Fibroblast of the conjunctiva (primary cell): ENCODE measurements at places on chromosomes 7 and 10.

- peak; percentile 67 for DNase-seq
Measured at GRCh38 chr7:19107356-19108146, 9.9 kb downstream of the TWIST1 start.

DNA sequence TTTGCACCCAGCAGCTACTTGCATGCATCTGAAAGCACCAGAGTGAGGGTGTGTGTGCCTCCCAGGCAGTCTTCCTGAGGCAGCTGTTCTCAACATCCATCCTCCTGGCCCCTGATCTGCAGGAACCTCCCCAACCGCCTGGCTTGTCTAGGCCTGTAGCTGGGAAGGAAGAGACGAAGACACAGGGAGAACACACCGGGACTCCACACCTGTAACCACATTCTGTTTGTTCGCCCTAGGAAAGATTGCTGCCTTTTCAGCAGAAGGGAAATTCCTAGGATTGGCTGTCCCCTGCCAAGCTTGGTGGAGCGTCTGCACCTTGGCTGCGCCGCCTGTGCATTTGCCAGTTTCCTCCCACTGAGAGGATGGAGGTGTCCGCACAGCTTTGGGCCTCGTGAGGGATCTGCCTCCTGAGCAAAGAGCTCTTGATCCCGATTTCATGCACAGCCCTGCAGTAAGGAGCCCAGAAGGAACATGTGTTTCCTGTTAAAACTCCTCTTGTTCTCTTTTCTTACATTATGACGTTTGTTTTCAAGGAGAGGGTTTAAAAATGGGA, 154.6 kb downstream of the TPST1 start:
- peak; percentile 31 for DNase-seq

GRCh38 chr7:74083117-74083876, at the start of gene LIMK1:
LIMK1 (plus strand) TSS chr7:74083804; CDS start chr7:74083991, 187 bp downstream.
- DNase-seq, result peak; percentile 50

GRCh38 chr7:81025360-81025759, 106.5 kb upstream of the SEMA3C start:
- no peak for DNase-seq

GRCh38 chr7:16846601-16847165, 35.1 kb downstream of the AGR3 start:
- no peak for DNase-seq

DNA sequence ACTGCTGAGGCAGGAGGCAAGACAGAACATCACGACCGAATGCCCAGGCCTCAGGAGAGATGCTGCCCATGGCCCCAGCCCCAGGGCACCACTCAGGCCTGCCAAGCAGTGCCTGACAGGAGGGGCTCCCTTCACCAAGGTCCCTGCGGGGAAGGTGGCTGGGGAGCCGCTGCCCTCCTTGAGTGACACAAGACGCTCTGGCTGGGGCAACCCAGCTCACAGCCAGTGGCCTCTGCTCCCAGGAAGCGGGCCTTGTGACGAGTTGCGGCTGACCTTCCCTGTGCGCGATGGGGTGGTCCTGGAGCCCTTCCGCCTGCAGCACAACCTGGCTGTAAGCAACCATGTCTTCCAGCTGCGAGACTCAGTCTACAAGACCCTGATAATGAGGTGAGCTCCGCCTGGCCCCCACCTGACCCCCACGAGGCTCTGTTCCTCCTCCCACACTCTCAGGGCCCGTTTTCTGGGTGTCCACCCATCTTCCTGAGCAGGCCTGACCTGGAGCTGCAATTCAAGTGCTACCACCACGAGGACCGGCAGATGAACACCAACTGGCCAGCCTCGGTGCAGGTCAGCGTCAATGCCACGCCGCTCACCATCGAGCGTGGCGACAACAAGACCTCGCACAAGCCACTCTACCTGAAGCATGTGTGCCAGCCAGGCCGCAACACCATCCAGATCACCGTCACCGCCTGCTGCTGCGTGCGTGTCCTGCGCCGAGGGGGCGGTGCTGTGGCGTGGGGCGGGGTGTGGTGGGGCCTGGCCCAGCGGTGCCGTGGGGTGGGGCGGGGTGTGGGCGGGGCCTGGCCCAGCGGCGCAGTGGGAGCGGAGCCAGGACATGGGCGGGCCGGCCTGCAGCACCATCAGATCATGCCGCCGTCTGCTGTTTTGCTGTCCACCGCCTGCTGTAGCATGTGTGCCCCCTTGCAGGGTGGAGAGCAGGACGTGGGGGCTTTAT, 12.8 kb downstream of the ZMIZ2 start:
- DNase-seq, result no peak

DNA sequence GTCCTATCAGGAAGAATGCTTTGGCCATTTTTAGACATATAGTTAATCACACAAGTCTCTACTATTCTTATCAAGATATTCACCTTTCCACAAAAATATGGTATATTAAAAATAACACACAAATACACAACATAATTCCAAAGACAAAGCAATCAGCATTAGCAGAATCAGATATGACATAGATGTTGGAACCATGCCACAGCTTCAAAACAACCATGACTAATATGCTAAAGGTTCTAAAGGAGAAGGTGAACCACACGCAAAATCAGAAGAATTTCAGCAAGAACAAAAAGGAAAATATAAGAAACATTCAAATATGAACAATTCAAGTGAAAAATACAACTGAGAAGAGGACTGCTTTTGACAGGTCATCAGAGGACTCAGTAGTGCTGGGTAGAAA, 670.2 kb upstream of the SORCS1 start:
- no peak for DNase-seq

GRCh38 chr7:9960460-9960859, 1013.2 kb upstream of the PHF14 start:
- DNase-seq, result no peak

DNA sequence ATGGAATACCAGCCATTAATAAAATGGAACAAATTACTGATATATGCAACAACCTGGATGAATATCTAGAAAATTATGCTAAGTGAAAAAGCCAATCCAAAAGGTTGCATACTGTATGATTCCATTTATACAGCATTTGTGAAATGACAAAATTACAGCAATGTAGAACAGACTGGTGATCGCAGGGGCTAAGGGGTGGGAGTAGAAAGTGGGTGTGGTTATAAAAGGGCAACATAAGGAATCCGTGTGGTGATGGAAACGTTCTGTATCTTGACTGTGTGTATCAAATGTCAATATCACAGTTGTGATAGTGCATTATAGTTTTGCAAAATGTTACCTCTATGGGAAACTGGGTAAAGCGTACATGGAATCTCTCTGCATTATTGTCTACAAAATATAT, 15.0 kb downstream of the CEP41 start:
- no peak for DNase-seq

DNA sequence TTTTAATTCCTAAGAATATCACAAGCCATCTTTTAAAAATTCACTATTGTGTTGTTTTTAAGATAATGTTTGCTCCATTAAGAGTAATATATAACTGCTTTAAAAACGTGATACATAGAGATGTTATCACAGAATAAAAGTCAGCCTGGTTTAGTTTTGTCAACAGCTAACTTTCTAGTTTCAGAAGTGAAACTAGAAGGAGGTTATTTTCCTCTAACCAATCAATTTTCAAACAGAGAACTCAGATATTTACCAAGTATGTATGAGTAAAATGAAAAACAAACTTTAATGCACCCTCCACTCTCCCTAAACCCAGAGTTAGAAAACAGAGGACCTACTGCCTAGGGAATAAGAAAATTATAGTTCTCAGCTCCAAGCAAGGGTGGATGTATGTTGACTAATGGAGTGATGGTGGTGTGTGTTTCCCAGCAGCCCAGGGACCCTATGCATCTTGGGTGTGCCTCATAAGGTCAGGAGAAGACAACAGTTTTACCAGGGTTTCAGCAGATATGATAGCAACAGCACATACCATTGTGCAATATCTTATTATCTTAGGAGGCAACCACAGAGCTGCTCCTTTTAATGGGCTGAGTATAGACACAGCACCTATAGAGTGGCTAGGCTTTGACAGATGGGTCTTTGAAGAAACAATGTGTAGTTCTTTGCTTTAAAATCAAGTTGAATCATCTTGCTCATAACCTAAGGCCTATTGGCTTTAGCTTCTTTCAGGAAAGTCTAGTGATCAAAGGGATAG, 58.4 kb downstream of the PTPRZ1 start:
- no peak for DNase-seq

DNA sequence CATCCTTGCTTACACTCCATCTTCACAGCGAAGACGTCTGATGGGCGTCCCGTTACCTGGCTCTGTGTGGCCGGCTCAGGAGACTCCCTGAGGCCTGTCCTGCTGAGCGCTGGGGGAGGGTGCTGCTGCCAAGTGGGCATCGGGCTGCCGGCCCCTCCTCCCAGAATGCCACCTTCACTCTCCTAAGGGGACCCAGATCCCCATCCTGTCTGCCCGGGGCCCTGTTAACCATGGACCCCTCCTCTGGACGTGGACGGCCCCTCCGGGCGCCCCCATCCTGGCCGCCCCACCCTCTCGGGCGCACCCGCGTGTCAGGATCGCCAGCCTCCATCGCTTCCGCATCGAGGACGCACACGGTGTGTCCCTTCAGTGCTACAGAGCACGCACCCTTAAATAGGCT, 7.3 kb upstream of the FOXL3 start:
- no peak for DNase-seq

GRCh38 chr7:5590596-5591277, 167.1 kb upstream of the TNRC18 start:
- DNase-seq, result no peak

- no peak for DNase-seq
Measured at GRCh38 chr10:5555881-5556280, 31.1 kb downstream of the CALML3 start.

- no peak for DNase-seq
Measured at GRCh38 chr7:136870866-136871487, 2.5 kb downstream of the CHRM2 start.

DNA sequence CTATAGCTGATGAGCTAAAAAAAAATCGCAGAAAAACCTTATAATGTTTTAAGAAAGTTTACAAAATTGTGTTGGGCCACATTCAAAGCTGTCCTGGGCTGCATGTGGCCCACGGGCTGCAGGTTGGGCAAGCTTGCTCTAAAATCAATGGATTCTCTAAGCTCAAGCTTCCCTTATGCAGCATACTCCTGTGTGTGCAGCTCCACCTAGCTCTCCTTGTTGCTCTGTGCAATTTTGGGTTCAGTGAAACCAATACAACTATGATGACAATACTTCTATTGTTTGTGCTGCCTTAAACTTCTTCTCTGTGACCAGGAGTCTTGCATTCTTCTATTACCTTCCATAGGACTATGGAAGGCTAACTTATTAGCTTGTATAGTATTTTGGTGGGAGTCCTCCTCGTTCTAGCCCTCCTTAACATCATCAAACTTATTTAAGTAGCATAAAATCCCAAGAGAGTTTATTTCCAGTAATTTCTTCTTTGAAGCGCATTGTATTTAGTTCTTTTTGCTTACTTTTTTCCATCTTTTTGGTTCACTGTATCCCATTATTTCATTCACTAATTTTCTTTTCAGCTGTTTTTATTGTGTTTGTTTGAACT, 170.9 kb upstream of the SMIM30 start:
- peak; percentile 22 for DNase-seq

GRCh38 chr10:68423522-68423921, 16.4 kb upstream of the RUFY2 start:
- DNase-seq, result no peak

GRCh38 chr7:142587578-142588191, 161.6 kb upstream of the PRSS1 start:
- DNase-seq, result peak; percentile 51

DNA sequence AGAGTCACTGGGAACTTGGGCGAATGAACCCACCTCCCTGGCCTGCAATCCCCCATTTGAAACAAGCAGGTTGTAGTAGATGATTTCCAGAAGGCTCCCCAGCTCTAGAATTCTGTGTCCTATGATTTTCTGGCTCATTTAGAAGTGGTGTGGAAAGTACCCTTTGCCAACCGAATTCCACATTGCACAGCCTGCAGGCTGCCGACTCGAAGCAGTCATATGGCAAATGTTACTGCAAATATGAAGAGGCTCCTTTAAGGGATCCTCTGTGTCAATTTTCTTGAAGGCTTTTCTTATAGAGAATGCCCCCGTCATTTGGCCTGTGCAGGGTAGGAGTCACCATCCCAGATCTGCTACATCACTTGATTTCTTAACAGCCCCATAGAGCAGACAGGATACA, 5.6 kb downstream of the PODXL start:
- DNase-seq, result no peak

DNA sequence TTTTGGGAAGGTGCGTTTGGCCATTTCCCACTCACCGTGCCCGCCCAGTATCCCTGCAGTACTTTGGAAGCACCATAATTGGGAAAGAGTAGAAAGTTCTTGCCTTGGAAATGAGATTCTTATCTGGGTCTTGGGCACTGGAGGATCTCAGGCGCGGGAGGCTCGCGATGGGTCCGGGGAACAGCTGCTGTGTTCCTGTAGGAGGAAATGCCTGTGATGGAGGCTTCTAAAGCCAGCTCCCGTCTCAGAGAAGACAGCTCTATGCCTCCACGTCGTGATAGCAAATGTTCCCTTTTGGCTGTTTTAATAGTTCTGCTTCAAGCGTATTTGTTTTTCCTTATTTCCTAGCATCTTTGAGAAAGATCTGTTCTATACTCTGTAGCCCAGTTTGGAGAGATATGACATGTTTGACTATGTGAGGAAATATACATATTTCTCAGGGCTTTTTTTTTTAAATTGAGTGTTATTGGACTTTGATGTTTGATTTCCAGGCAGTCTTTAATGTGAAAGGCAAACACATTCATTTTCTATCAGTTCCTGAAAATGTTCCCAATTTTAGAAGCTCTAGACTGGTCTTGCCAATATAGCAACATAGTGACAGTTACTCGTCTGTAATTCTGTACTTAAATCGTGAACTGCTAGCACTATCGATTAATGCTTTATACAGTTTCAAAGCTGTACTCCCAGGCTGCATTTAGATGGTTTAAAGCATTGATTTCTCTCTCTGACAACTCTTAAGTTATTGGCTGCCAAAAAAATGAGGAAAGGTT, 280.8 kb downstream of the DPP6 start:
- no peak for DNase-seq

GRCh38 chr7:98387131-98387530, 13.8 kb downstream of the BAIAP2L1 start:
- DNase-seq, result no peak

GRCh38 chr7:125465527-125465926, 535.9 kb upstream of the POT1 start:
- DNase-seq, result no peak

DNA sequence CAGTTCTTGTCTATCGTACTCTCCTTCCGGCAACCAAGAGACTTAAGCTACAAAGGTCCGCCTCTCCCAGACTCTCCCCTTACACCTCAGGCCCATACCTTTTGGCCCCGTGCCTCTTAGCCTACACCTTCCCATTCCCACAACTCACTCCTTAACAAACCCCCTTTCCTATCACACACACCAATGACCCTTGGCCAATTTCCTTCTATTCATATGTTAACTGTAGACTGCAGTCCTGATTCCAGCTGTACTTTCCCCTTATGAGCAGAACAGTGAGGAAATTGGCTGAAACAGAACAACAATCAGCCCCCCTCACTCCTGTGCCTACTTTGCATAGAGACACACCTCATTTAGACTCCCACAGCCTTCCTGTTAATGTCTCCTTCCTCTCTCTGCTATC, 1.4 kb upstream of the TMEM139 start:
- no peak for DNase-seq

- no peak for DNase-seq
Measured at GRCh38 chr10:49200854-49201253, 12.7 kb upstream of the TMEM273 start.
